ENCODE measurements at places on chromosomes 1 and 21.

DNA sequence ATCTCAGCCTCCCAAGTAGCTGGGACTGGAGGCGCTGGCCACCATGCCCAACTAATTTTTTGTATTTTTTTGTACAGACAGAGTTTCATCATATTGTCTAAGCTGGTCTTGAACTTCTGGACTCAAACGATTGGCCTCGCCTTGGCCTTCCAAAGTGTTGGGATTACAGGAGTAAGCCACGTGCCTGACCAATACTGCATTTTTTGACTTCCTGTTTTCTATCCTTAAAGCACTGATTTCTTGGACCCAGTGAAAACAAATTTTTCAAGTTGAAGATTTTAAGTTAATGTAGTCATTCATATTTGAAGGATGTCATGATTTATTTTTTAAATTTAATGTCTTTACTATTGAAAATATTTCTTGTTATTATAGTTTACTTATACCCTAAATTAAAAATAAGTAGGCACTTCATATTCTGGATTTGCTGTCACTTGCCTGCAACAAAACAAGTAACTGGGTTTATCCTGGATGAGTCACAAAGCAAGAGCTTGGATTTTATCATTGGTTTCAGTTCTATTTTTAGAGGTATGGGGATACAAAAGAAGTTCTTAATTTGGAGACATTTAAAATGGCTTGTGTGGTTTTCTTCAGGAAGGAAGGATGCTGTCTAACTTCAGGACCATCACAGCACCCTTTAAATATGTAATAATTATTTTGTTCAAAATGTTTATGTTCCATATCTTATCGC, 2.2 kb upstream of the VPS45 start:
- no peak for DNase-seq

DNA sequence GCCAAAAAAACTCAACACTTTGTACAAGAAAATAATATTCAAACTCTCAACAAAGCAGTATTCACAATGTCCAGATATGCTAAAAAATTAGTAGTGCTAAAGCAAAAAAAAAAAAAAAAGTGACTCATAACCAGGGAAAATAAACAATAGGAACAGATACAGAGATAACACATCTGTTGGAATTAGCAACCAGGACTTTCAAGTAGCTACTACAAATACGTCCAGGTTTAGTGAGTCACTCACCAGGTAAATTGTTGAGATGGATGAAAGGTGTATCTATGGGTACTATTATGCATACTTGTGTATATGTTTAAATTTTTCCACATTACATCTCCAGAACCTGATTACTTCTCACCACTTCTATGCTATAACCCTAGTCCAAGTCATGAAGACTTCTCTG, 144.8 kb upstream of the SLC35F3 start:
- DNase-seq = no peak

- no peak for DNase-seq
Measured at GRCh38 chr1:211381481-211382181, 55.0 kb downstream of the TRAF5 start.

GRCh38 chr1:151993734-151994496, at the start of gene S100A10:
Gene S100A10 (minus strand): TSS chr1:151993859. CDS start chr1:151986230, 7,629 bp downstream.
- DNase-seq = peak; percentile 33

DNA sequence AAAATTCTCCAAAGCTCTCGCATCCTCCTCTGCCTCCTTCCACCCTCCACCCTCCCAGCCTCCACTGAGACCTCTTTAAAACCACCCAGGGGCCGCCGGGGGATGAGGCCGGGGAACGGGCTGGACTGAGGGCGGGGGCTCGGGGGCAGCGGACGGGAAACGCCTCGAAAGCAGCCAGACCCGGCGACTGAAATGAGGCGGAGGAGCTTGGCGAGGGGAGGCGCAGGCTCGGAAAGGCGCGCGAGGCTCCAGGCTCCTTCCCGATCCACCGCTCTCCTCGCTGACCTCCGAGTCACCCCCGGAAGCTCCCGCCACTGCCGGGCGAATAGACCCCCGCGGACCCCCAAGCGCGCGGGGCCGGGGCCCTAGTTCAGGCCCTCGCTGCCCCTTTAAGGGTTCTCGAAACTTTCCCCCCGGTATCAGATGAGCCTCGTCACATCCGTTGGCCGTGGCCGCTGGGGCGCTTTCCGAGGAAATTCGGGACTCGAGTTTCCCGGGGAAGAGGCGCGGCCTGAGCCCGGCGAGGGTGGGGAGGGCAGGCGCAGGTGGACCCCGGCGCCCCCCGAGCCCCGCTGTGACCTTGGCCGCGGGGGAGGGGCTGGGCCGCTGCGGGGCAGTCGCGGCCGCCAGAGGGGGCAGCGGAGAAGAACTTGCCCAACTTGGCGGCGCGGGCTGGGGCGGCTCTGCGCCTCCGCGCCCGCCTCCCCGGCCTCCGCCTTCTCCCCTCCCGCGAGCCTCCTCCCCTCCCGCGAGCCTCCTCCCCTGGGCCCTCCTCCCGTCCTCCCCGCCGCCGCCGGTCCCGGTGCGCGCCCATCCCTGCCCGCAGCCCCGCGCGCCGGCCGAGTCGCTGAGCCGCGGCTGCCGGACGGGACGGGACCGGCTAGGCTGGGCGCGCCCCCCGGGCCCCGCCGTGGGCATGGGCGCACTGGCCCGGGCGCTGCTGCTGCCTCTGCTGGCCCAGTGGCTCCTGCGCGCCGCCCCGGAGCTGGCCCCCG, at the start of gene BACE2:
Gene BACE2, plus strand, starts transcription at position 813 of the 995 bp plus-strand sequence. Its CDS starts 104 bp downstream, at position 917.
- peak; percentile 28 for DNase-seq

GRCh38 chr1:184823080-184823479, 68.4 kb upstream of the EDEM3 start:
- no peak for DNase-seq

Measured in stimulated activated CD4-positive, alpha-beta T cell treated with anti-CD3 and anti-CD28 coated beads, TNF-alpha, amount 100 ng/mL, for 48 hours (primary cell).